IMR-90 (cell line): ENCODE measurements at places on chromosomes 1 and 21.

- DNase-seq = no peak
Observed at GRCh38 chr1:11530731-11531311, 51.9 kb downstream of the DISP3 start.

GRCh38 chr1:210330279-210330866, 1.7 kb downstream of the HHAT start:
- peak; percentile 10 for DNase-seq

GRCh38 chr1:145886816-145887215, 1.1 kb upstream of the ANKRD35 start:
- no peak for DNase-seq

DNA sequence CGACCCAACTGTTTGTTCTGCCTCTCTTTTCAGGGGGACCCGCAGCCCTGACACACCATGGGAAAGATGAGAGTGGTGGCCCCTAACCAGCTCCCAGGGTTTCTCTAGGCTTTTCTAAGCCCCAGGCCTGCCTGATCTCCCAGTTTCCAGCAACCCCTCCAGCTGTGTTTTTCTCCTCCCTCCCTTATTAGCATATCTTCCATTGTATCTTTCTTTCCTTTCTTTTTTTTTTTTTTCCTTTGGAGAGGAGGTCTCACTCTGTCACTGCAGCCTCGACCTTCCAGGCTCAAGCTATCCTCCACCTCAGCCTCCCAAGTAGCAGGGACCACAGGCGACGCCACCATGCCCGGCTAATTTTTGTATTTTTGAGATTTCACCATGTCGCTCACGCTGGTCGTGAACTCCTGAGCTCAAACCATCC, 1.8 kb upstream of the CERS2 start:
- no peak for DNase-seq

GRCh38 chr1:178960482-178961240, 65.0 kb upstream of the FAM20B start:
- DNase-seq = no peak

DNA sequence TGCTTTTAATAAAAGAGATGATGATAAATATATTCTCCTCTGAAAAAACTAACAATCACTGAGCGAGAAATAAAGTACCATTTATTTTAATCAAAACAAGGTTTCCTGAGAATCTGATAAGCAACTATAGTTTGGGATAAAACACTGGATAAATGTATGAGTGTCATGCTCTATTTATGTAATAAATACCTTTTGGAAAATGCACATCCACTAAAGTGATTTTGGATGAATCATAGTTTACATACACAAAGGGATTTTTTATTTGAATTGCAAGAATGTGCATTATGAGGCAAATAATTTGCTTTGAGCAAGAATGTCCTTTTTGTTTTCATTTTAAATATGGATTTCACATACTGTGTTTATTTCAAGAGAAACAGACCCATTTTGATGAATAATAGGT, 1483.5 kb downstream of the MRPL39 start:
- DNase-seq = peak; percentile 66

DNA sequence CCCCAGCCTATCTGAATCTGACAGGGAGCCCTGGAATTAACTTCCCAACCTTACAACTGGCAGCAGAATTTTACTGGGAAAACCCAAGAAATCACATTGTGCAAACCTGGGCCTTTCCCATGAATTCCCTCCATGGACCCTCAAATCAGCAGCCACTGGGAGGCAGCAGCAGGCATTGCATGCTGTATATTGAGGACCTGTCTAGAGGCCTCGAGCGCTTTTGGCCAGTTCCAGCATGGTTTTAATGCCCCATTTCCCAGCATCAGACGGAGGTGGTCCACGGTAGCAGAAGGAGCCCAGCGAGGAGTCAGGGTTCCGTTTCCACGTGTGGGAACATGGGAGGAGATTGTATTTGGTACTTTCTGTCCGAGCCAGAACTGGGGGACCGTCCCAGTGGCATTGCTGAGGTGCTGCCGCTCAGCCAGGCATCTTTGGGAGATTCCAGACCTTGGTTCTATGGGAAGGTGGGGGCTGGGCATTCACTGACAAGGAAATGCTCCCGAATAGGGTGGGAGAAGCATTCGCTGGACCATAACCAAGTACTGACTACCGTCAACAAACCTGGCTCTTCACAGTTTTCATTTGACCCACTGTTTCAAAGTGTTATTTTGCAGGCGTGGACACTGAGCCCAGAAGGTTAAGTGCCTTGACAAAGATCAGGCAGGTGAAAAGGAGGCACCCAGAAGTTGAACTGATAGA, 15.9 kb downstream of the BMP8A start:
- no peak for DNase-seq

DNA sequence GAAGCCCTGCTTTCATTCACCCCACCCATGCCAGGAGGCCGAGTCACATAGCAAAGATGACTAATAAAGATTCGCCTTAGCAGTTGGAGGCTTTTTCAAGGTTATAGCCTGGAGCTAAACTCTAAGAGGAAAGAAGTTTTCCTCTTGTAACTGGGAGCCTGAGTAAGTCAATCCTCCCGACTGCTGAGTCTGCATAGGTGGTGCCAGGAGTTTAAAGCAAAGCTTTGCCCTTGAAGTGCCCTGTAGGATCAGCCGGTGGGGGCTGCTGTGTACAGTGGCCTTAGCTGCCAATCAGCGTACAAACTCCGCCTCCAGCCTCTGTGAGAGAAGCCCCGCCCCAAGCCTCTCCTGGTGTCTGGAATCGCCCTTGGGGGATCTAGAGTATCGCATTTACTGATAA, 147.5 kb upstream of the SPATA6 start:
- peak; percentile 3 for DNase-seq

DNA sequence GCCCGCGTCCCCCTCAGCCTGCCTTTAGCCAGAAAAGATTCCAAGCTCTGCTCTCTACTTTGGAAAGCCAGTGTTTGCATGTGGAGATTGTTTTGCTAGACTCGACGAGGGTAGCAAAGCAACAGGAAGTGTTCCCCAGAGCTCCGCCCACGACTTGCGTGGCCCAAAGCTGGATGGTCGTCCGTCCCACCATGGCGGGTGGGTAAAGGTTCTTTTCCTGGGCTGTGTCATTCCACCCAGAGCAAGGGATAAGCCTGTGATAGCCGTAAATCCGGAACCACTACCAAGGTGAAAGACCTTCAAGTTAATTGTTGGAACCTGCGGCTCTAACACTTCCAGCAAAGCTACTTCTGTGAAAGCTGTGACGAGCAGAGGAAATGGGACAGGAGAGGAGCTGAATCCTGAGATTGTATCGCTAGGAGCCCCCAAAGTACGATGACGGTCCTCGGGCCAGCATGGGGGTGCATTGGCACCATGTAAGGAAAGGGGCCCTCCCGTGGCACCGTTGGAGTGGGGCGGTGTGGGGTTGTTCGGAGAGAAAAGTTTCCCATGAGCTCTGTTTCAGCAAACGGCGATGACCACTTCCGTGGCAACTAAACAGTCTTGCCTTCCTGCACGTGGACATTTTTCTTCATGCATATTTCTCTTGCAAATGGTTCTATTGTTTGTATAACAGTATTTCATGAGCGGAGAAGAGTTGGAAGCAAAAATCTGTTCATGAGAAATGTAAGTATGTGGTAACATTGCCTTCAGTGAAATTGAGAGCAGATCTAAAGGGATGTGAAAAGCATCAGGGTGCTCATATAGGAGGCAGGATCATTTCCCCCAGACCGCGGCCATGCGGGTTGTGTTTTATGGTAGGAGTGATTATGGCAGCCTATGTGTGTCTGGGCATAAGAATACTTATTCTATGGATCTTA, 8.4 kb downstream of the MX2 start:
- DNase-seq = no peak

GRCh38 chr1:65309304-65310077, at the start of gene DNAJC6:
Gene DNAJC6, plus strand, starts transcription at chr1:65309543. Its CDS starts 203 bp downstream, at chr1:65309746.
- DNase-seq = peak; percentile 42

- peak; percentile 6 for DNase-seq
Observed at GRCh38 chr1:28642056-28642846, 616 bp downstream of the TAF12 start.

DNA sequence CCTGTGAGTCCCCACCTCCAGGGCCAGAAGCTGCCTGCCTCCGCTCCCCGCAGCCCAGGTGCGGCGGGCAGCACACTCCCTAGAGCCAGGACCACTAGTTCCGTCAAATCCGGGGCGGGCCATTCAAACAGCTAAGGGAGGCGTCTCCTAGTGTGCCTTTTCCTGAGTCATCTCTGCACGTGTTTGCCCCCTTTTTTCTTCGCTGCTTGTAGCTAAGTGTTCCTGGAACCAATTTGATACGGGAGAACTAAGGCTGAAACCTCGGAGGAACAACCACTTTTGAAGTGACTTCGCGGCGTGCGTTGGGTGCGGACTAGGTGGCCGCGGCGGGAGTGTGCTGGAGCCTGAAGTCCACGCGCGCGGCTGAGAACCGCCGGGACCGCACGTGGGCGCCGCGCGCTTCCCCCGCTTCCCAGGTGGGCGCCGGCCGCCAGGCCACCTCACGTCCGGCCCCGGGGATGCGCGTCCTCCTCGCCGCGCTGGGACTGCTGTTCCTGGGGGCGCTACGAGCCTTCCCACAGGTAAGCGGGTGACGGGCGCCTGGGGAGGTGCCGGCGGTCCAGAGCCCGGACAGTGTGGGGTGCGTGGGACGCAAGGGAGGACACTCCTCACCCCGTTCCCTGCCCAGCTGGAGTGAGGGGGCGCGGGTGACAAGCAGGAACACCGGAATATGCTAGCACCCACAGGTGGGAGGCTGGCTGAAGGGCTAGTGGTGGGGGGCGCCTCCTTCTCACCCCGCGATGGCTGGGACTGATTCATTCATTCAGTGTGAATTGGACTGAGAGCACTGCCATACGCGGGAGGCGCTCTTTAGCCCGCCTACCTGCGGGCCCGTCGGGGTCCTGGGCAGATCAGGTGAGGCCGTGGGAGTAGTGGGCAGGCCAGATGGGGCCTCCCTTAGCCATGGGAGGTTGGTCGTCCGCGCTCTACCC, at the start of gene TNFRSF8:
TNFRSF8 (plus strand) TSS at position 163 of the 932 bp plus-strand sequence; CDS start at position 459, 296 bp downstream.
- peak; percentile 35 for DNase-seq

DNA sequence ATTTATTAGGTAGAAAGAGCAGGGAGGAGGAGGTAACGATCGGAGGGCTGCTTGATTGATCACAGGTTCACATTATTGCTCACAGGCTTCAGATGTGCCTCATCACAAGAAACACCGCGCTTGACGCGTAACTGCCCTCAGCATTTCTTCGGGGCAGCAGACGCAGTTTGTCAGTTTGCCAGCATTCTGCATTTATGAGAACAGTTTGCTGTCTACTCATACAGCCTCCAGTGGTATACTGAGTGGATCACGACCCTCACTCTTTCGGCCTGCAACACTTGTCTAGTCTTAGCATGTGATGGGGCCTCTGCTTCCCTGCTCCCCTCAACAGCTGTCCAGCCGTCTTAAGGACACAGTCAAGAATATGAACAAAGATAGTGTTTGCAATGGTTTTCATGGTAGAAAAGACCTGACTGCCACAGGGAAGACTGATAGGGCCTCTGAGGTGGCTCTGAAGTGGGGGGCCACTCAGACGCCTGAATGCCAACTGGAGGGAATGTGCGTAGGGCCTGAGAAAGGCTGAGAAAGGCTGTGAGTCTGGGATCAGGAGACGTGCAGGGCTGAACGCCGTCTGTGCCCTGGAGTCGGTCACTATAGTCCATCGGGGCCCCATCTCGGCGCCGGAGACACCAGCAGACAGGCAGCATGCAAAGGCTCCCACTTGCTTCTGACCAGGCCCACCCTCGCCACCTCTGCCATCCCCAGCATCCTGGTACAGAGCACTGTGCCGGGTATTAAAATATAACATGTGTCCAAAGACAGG, 45.0 kb downstream of the UBE2G2 start:
- DNase-seq = no peak

DNA sequence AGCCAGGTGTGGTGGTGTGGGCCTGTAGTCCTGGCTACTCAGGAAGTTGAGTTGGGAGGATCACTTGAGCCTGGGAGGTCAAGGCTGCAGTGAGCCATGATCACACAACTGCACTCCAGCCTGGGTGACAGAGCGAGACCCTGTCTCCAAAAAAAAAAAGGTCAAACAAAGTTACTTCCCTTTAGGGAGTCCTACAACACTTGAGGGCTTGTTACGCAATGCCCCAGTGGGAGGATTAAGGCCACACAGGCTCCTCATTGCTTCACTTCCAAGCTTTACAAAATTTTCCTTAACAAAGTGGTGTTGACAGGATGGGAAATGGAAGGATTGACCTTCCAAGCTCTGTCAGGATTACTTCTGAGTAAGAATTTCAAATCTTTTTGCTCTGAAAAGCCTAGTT, 6.2 kb upstream of the EXTL1 start:
- peak; percentile 56 for DNase-seq

- no peak for DNase-seq
Observed at GRCh38 chr1:54439550-54440223, 33.5 kb upstream of the SSBP3 start.

DNA sequence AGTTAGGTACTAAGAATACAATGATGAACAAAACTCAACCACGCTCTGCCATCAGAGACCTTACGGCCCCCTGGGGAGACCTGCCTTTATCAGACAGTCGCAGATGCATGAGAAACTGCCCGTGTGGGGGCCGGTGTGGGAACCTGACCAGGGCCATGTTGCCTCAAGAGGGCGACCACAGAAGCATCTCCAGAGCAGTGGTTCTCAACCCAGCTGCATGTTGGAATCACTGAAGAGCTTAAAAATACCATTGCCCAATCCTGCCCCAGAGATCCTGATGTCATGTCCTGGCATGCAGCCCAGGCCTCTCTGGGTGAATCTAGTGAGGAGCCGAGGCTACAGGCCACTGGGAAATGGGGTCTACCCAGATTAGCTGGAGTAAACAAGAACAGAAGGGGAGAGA, 108.7 kb downstream of the PRDM2 start:
- DNase-seq = peak; percentile 65

GRCh38 chr1:89351597-89352311, 12.1 kb upstream of the GBP6 start:
- DNase-seq = no peak

DNA sequence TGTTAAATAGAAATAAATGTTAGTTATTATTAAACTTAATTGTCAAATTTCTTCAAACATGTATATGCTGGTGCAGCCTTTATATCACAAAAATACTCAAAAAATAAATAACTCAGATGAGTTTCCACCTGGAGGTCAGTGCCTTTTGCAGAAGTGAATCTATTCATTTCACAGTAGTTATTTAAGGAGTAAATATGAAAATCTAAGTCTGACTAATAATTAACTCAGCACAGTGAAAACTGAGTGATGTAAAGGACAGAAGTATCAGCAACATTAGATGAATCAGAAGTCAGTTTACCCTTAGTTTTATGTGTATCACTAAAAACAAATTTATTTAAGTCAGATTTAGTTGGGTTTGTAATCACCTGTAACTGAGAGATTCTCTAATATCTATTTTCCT, 2135.4 kb downstream of the MRPL39 start:
- no peak for DNase-seq

- no peak for DNase-seq
Observed at GRCh38 chr1:244296003-244296402, 155.7 kb downstream of the ADSS2 start.

DNA sequence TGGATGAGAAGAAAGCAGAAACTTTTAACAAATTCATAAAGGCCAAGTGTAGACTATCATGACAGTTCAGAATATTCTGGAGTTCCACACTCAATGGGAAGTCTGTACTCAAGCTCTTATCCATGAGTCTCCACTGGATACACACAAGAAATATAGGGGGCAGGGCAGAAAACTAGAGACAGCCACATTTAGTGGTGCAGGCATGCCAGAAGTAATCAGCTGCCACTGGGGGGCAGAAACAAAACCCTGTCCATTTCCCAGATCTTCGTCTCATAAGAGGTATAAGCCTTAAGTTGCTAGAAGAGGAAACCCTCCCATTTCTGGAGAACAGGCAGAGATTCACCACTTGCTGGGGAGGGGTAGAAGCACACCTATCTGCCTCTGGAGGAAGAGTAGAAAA, 166.8 kb upstream of the GALNT2 start:
- DNase-seq = no peak

GRCh38 chr1:79737193-79737592, 730.7 kb upstream of the ADGRL4 start:
- no peak for DNase-seq
